ENCODE measurements at places on chromosomes 7 and 10.

DNA sequence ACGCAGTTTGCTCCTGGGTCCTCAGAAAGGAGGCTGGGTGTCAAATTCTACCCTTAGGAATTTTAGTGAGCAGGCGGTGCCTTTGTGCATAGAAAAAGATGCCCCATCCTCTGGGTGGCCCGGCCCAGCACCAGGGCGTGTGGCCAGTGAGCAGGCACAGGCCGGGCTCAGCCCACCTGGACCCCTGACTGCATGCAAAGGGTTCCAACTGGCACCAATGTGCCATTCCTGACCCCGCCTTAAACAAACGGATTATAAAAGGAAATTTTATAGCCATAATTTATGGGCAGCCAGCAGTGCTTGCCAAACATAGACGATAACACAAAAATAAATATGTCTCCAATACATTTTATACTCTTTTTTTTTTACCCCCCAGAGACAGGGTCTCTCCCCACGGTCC, 40.1 kb upstream of the GNA12 start:
- DNase-seq: no peak

GRCh38 chr7:116653204-116653603, 18.8 kb upstream of the MET start:
- DNase-seq: no peak

DNA sequence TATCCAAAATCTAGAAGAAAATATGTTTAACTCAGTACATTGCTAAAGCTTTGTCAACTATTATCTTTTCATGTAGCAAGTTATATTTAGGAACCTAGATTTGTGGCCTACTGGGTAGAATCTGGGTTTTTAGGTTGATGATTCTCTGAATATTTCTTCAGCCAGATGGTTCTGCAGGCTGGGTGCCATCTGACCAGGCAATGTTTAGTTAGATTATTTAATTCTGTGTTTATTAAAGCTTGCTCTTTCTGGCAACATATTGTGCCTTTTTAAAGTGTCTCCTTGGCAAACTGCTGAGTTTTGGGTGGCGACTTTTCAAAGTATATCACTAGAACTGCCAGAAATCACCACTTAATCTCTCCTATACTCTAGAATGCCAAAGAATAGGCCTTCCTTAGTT, 114.1 kb downstream of the LHFPL3 start:
- no peak for DNase-seq

- no peak for DNase-seq
Observed at GRCh38 chr7:135558881-135559280, 1.2 kb downstream of the NUP205 start.

GRCh38 chr7:119037941-119038340, 813.4 kb downstream of the ANKRD7 start:
- DNase-seq: no peak

DNA sequence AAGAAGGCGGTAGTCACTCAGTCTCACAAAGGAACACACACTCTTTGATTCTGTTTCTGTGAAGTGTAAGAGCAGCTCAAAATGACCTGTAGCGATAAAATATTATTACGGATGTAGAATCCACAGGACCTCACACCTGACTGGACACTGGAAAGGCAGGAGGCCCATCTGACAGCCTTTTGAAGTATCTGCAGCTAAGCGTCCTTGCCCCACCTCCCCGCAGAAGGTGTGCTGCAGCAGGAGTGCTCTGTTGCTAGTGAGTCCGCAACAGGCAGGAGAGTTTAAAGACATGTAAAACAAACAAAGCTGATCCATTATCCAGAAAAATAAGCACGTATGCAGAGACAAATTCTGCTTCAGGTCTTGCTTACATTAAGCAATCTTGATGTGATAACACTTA, 355.5 kb downstream of the GPR158 start:
- DNase-seq: no peak

GRCh38 chr10:133128126-133129070, 31.6 kb upstream of the KNDC1 start:
- no peak for DNase-seq

DNA sequence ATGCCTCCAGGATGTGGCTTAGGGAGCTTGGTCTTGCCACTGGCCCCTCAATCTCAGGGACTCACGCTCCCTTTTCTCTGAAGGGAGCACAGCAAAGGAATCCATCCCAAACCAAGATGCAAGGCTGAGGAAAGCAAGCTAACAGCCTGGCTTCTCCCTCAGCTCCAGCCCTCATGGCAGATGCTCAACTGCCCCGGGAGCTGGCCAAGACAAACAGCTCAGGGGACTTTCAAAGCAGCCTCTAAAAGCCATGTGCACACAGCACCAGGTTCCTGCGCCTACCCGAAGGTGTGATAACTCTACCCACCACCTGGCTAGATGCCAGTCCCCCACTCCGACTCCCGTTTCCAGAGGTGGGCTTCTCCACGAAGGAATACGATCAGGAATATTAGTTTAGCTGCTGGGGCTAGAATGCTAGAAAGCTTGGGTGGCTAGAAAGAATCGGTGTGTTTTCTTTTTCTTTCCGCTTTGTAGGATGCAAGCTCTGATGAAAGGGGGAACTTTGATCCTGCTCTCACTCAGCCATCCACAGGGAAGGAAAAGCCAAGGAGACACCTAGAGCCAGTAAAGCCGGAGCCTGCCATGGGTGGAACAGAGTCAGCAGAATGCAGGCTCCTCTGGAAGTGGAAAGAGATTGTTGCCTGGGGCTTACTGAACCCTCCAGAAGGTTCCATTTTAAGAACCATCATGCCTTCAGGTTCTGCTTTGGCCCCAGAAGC, 89.0 kb upstream of the FGFR2 start:
- no peak for DNase-seq

DNA sequence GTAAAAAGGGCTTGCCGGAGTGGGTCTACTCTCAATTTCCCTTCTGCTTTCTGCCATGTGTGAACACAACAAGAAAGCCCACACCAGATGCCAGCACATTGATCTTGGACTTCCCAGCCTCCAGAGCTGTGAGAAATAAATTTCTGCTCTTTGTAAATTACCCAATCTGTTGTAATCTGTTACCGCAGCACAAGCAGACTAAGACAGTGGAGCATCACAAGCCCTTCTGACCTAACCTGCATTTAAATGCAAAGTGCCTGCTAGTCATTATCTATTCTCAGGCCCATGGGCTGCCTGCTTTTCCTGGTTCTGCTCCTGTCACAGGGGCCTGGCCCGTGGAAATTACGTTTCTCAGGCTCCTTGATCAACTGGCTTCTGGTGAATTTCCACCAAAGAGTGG, 199.3 kb upstream of the AUTS2 start:
- DNase-seq: no peak

- no peak for DNase-seq
Observed at GRCh38 chr10:36185097-36185496, 543.0 kb upstream of the FZD8 start.

DNA sequence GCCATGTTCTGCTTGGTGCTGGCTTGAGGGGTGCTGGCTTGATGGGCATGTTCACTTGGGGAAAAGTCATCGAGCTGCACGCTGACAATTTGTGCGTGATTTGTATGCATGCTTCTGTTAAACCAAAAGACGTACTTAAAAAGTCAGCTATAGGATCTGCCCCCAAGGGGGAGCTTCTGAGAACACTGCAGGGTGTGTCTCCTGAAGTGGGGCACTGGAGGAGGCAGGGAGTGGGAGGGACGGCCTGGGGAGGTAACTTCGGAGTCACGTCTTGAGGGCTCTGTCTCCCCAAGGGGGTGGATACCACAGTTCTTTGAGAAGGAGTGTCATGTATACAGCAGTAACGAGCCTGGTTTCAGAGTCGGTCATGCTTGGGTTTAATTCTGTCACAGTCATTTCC, 406.5 kb downstream of the PLXNA4 start:
- no peak for DNase-seq

GRCh38 chr10:69331161-69331560, 52.9 kb downstream of the HK1 start:
- no peak for DNase-seq

DNA sequence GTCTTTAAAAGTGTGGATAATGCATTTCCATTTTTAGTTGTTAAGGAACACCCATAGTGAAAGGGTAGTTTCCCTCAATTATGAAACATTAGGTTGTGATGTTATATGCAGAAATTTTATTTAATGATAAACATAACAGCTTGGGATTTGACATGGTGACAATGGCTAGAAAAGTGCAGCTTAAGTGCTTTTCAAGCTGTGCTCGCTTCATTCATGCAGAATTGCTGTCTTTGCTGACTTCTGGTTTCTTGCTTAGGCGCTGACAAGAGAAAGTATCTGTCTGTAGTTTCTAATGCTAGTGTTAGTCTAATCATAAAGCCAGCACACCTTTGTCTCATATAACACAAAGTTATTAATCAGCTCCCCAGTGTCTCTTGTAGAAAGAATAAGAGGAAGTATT, 170.0 kb downstream of the ARL5B start:
- no peak for DNase-seq

DNA sequence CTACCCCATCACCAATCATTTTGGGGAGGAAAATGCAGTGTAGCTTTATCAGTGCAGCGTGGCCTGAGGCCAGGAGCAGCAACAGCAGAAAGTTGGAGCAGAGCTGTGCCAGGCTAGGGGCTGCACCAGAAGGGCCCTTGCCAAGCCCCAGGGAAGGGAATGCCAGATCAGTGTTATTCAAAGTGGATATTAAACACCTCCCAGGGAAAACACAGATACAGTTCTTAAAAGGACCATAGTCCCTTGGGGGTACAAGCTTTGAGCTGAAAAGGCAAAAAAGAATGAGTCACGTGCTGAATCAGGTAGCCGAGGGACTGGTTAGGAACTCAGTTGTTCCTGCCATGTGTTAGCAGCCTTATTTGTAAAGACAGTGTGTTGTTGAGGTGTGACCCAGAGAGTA, 54.0 kb downstream of the GSDME start:
- no peak for DNase-seq

- DNase-seq: no peak
Observed at GRCh38 chr7:48938539-48939295, 14.4 kb downstream of the CDC14C start.

- no peak for DNase-seq
Observed at GRCh38 chr7:33873518-33873917, 31.8 kb upstream of the BMPER start.

GRCh38 chr10:21626457-21627161, 92.6 kb downstream of the MLLT10 start:
- DNase-seq: no peak

DNA sequence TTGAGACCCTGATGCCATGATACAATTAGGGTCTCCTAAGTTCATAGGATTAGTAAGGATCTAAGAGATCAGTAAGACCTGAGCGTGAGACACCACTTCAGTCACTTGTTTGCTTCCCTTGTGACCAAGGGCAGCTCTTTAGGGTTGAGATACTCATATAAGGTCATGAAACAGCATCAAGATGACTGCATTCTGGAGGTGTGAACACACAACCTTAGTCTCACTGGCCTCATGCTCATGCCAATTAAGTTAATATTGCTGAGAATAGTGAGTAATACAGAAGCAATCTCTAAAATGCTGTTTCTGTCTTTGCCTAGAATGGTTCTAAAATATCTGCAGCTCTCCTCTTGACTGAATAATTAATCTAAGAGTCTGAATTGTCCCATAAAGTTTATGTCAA, 39.6 kb upstream of the KLHL7 start:
- no peak for DNase-seq

GRCh38 chr7:127782654-127783559, 130.9 kb downstream of the SND1 start:
- DNase-seq: no peak

GRCh38 chr10:69418052-69418752, 1.5 kb upstream of the TACR2 start:
- DNase-seq: no peak

- no peak for DNase-seq
Observed at GRCh38 chr10:75243426-75243825, 7.7 kb upstream of the COMTD1 start.

GRCh38 chr7:121385800-121386179, 10.3 kb downstream of the FAM3C start:
- no peak for DNase-seq

DNA sequence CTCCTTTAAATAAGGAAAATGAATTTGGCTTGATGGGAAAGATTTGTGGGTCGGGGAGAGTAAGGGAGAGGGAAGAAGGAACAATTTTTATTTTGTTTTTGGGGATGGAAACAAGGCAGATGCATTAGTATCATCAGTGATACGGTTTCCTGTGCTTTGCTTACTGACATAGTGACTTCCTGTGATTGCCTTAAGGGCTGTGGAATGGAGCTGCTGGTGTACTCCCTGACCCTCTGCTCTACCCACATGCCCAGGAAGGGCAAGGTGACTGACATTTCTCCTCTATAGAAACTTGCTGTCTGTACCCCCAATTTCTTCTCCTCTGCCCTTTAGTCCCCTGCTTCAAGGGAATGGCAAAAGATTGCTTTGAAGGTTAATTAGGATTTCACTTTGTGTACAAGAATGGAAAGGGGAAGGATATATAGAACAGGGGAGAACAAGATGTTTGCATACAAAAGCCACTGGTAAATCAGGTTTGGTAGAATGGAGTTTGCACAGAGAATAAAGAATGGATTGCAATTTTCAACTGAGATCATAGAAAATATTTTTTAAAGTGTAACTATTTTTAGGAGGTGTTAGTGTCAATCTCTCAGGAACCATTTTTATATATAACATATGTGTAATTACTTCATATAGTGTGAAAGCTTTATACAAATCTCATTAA, 129.0 kb upstream of the AGR3 start:
- no peak for DNase-seq

DNA sequence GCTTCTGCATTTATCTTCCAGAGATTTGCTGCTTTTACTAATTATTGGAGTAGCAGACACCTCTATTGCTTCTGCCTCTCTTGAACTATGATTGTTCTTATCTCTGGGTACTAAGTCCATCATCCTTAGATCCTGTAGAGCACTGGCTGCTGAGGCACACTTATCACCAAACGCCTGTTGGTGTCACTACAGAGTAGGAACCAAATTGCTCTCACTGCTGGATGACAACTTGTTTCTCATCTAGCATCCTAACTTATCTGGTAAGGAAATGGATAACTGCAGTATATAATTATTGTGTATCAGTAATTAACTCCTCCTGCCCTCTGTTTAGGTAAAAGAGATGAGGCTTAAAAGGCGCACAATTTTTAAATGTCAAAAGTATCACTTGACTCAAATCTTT, 1059.4 kb downstream of the NRG3 start:
- DNase-seq: no peak
